Stimulated activated CD4-positive, alpha-beta T cell treated with anti-CD3 and anti-CD28 coated beads, TNF-alpha, amount 100 ng/mL, for 1 hour (primary cell): ENCODE measurements at places on chromosomes 3 and 15.

DNA sequence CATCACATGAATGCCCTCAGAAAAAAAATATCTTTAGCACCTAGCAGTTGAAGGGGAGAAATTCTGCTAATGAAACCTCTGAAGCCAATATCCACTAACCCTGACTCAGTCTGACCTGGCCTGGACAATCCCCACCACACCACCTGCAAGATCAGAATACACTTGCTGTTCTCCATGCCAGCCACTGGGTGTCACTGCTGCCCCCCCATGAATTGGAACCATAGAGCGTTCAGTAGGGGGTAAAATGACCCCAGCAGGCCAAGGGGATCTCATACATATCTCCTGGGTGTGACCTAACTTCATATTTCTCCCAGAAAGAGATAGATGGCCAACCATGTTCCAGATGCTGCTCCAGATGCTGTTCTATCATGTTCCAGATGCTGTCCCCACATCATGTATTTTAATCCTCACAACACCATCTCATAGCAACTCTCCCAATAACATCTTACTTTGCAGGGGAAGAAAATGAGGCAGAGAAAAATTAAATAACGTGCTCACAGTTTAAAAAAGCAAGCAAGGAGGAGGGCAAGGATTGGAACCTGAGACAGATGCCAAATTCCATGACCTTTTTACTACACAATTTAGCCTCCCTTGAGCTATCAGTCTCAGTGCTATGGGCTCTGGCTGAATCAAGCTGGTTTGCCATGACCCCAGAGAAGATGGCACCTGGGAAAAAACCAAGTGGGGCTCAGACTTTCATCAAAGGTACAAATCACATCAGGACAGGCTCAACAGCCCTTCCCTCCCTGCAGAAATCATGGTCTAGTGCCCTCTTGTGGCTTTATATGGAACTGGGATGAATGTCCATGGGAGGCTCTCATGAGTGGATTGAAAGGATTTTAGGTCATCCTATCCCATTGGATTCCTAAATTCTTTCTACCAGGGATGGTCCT, 12.4 kb downstream of the NTRK3 start:
- no peak for DNase-seq

- no peak for DNase-seq
Measured at GRCh38 chr3:119405315-119405714, 58.1 kb downstream of the TMEM39A start.

- no peak for DNase-seq
Measured at GRCh38 chr3:101070799-101071121, 77.5 kb upstream of the ABI3BP start.

DNA sequence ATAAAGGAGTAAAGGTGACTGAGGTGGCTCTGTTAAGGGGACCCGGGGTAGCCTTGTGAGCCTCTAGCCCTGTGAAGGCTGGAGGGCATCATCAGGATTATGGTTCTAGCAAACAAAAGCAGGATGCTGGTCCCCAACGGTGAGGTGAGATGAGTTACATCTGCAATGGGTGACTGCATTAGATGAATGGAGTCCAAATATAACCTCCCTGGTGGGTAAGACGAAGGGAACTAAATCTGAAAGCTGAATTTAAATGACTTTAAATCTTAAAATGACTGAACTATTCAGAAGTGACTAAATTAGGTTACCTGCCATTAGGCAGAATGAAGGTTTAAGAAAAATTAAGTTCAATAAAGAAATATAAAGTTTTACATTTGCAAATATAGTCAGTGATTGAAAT, 4.6 kb upstream of the HLTF start:
- no peak for DNase-seq
